ENCODE measurements at places on chromosomes 7 and 10. TPM values are rescaled to one million over a fixed set of nuclear protein-coding genes. Genes with fewer than 3 reads are reported as not detected.

The BAMBI gene
- total RNA-seq = 35.4 TPM

The LRMDA gene
- 6.5 TPM for total RNA-seq

The ITPRID1 gene
- 3.1 TPM for total RNA-seq

- H3K36me3 ChIP-seq = peaks cover 6% of the 10 kb centered on the region
- DNase-seq = no peak
- H3K4me1 ChIP-seq = peaks cover 2% of the 10 kb centered on the region
- H3K27ac ChIP-seq = no peak overlapping the region
- H3K4me3 ChIP-seq = no peak overlapping the region
Measured at GRCh38 chr7:5041047-5041446, 4.6 kb upstream of the RBAK start.

- DNase-seq = no peak
- H3K36me3 ChIP-seq = no peaks in the 10 kb centered on the region
- H3K27ac ChIP-seq = no peak overlapping the region
- H3K4me1 ChIP-seq = peaks cover 4% of the 10 kb centered on the region
Measured at GRCh38 chr7:108533712-108534111, 7.8 kb upstream of the PNPLA8 start.

DNA sequence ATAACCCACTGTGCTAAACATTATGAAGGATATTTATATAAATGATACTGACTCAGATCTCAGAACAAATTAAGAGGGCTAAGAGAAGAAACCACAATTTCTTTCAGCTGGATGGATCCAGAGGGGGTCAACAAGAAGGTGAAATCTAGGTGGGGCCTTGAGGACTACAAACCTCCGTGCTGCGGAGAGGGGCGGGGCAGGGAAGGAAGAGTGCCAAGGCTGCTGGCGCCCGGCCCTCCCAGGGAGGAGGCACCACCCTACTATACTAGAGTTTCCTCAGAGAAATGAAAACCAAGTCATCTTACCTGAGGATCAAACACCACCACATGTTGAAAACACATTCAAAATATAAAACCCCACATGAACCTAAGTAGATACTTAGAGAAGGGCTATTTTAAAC is 29.3 kb upstream of the CRYGN start:
- H3K27me3 ChIP-seq = no peaks in the 10 kb centered on the region
- no peak for DNase-seq
- no peak overlapping the region for H3K4me3 ChIP-seq
- no peak overlapping the region for H3K27ac ChIP-seq
- H3K4me1 ChIP-seq = no peaks in the 10 kb centered on the region

- no peak for DNase-seq
- no peaks in the 10 kb centered on the region for H3K36me3 ChIP-seq
- peaks cover 11% of the 10 kb centered on the region for H3K4me1 ChIP-seq
- H3K4me3 ChIP-seq = no peak overlapping the region
Measured at GRCh38 chr10:126243971-126244370, 144.3 kb downstream of the ADAM12 start.

DNA sequence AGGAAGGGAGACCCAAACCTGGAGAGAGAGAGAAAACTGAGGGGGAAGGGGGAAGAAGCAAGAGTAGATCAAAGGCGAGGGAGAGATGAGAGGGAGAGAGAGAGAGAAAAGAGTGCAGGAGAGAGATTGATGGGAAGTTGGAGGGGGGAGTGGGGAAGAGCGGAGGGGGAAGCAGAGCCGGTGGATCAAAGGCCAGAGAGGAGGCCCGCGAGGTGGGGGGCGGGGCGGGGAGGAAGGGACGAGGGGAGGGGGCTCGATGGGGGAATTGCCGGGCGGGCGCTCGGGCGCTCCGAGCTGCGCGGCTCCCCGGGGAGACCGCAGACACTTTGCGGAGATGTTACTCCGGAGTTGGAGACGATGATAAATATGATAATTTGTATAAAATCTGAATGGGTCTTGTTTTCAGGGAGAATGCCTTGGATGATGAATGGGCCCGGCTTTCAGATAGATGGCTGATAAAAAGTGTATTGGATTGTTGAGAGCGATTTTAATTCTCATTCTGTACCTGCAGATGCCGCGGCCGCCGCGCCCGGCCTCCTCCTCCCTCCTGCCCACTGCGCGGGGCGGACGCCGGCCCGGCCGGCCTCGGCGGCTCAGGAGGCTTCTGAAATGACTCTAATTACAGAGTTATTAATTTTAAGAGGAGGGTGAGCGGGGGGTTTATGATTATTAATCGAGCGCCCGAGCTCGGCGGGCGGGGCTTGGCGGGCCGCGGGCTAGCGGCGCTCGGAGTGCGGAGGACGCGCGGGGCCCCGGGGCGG is 21.4 kb upstream of the PAX2 start:
- no peaks in the 10 kb centered on the region for H3K4me1 ChIP-seq
- H3K27ac ChIP-seq = no peak overlapping the region
- no peak for DNase-seq
- H3K36me3 ChIP-seq = no peaks in the 10 kb centered on the region
- peaks cover 93% of the 10 kb centered on the region for H3K27me3 ChIP-seq

Data from progenitor cell of endocrine pancreas (in vitro differentiated cells).